ENCODE measurements at places on chromosomes 7 and 10.
A peak's percentile ranks its signal among the peaks of the same experiment; 100 is the strongest.

DNA sequence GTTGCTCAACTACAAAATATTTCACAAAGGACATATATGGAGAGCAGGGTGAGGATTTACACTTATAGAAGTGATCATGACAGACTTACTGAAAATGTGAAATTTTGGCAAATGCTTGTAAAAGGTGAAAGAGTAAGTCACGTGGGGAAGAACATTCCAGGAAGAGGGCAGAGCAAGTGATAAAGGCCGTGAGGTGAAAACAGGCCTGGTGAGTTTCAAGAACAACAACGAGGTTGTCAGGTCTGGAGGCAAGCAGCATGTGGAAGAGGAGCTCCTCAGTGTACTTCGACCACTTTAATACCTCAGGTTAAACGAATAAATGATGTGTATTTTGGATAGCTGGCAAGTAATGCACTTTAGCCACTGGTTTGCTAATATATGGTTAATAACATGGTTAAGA is 706.7 kb downstream of the PCDH15 start:
- DNase-seq: no peak

DNA sequence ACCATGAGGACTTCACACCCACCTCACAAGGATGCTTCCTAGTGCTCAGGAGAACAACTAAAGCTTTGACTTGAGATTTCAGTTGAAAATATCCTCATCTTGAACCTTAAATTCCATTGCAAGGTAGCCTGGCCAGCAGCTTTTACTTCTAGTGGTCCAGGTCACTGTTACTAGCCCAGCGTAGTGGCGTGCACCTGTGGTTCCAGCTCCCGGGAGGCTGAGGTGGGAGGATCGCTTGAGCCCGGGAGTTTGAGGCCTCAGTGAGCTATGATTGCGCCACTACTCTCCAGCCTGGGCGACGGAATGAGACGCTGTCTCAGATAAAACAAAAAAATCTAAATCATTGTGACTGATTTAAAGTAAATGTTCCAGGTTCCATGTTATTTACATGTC is 28.3 kb upstream of the PRKAR1B start:
- DNase-seq: no peak

GRCh38 chr10:26790221-26790995 is 70.3 kb downstream of the ABI1 start:
- DNase-seq: no peak

- DNase-seq: peak; percentile 56
Observed at GRCh38 chr7:105876964-105877601, 684 bp upstream of the ATXN7L1 start.

DNA sequence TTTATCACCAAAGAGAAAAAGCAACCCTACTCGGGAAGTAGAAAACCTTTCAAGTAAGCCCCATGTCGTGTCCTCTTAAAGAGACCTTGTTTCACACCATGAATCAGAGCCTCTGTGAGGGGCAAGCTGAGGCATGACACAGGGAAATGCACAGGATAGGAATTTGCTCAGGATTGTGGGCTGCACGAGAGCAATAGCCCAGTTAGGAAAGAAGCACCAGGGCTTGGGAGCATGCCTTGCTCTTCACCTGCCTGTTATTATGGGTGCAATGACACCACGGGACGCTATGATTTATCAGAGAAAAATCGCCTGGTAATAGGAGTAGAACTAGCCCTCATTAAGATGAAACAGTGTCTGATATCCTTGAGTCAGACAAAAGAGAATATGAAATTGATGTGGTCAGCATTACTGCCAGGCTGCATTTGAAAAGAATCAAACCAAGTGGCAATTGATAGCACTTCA is 562.9 kb upstream of the NRP1 start:
- no peak for DNase-seq

GRCh38 chr7:92295391-92295790 is 49.6 kb downstream of the ANKIB1 start:
- no peak for DNase-seq

DNA sequence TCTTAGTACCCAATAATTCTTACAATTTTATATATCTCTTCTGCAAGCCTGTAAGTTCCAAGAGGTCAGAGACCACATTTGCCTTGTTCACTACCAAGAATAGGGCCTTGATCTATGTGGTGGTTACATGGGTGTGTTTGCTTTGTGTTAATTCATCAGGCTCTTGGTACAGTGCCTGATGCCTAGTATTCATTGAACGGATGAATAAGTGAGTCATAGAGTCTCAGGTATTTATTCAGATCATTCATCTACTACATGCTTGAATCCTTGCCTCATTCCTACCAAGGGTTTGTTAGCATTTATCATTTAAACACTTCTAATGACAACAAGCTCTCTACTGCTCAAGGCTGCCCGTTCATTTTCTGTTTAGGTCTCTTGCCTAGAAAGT is 11.3 kb upstream of the SGPL1 start:
- no peak for DNase-seq

DNA sequence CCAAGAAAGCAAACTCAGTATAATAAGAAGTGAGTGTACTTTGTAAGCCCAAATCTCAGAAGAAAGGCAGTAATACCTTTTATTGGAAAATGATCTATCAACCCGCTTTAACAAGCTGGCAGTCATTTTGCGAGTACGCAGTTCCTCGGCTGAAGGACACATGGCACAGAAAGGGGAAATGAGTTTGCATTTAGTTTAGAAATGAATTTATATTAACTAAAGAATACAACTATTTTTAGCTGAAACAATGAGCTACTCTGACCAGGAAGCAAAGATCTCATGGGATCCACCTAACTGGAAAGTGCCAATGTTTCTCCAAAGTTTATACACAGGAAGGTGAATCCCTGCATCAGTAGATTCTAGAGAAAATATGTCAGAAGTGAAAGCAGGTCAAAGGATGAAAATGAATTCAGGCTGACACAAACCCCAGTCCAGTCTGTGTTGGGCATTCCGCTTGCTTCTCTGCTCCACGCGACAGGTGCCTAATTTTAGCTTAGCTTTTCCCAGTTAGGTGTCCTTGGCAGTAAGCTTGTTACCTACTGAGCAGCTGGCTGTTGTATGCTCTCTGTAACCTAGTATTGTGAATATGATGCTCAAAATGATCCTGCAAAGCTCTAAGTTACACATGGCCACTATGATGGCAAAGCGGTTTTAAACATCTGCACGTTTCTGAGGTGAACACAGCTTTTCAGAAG is 112.8 kb downstream of the LARP4B start:
- DNase-seq: no peak

GRCh38 chr7:36296284-36296683 is 93.4 kb upstream of the ANLN start:
- no peak for DNase-seq

GRCh38 chr7:19969859-19970493 is 196.6 kb upstream of the TMEM196 start:
- no peak for DNase-seq

DNA sequence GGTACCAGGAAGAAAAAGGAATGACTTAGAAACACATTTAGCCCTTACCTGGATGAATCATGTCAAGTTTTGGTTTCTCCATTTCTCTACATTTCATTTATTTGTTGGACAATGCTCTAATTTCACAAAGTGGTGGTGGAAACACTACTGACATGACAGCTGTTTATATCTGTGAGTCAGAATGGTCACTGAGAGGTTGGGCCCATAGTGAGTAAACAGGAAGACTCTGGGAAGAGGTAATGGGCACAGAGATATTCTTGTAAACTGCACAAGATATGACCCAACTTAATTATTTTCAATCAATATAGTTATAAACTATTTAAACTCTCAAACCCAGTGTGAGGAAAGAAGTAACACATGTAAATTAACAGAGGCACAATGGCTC is 176.3 kb upstream of the MEOX2 start:
- DNase-seq: no peak

Data from HEK293T (cell line).